Activated CD4-positive, alpha-beta T cell treated with anti-CD3 and anti-CD28 coated beads, Interleukin-2, amount 10 ng/mL, durations not matched to agents 24 days and 14 days (primary cell): ENCODE measurements at places on chromosomes 1 and 21. TPM values are rescaled to one million over a fixed set of nuclear protein-coding genes. Genes with fewer than 3 reads are reported as not detected.

The LPAR3 gene
- 0.19 and 0.21 TPM in 2 replicates for total RNA-seq

The VHLL gene
- 0.54 and 1.0 TPM in 2 replicates for total RNA-seq

The ATP6V1G3 gene
- total RNA-seq = not detected in 2 replicates

The CCDC27 gene
- total RNA-seq = not detected in 2 replicates

The FCRL6 gene
- not detected in 2 replicates for total RNA-seq

The LCK gene
- 240 and 248 TPM in 2 replicates for total RNA-seq

The DNAJC28 gene
- 0.09 and 0.12 TPM in 2 replicates for total RNA-seq

The SAMD11 gene
- not detected in 2 replicates for total RNA-seq

The ANGPTL3 gene
- not detected in 2 replicates for total RNA-seq

The ZNF695 gene
- total RNA-seq = 0.65 and 0.95 TPM in 2 replicates

The GNG4 gene
- total RNA-seq = 76.2 and 77.2 TPM in 2 replicates

The CELA2A gene
- not detected in 2 replicates for total RNA-seq

The SYF2 gene
- 36.9 and 40.7 TPM in 2 replicates for total RNA-seq

The GPR52 gene
- total RNA-seq = 2.5 and 3.0 TPM in 2 replicates

The HES3 gene
- not detected in 2 replicates for total RNA-seq

The CGN gene
- total RNA-seq = 0.07 and 0.28 TPM in 2 replicates

The FGR gene
- 0.19 and 0.21 TPM in 2 replicates for total RNA-seq

The SV2A gene
- total RNA-seq = 18.0 and 18.9 TPM in 2 replicates

The NMNAT2 gene
- total RNA-seq = not detected in 2 replicates

The GUK1 gene
- 211 and 222 TPM in 2 replicates for total RNA-seq

The GBP4 gene
- total RNA-seq = 29.5 and 33.5 TPM in 2 replicates

The BATF3 gene
- 100.0 and 100 TPM in 2 replicates for total RNA-seq

The DNMT3L gene
- total RNA-seq = not detected in 2 replicates

The LAPTM5 gene
- 178 and 179 TPM in 2 replicates for total RNA-seq

The TTC22 gene
- 1.6 TPM in 2 replicates for total RNA-seq

The PLEKHN1 gene
- total RNA-seq = 1.8 and 2.8 TPM in 2 replicates

The SLC2A5 gene
- not detected in 2 replicates for total RNA-seq

The KIF14 gene
- total RNA-seq = 11.5 and 11.6 TPM in 2 replicates

The KANK4 gene
- total RNA-seq = not detected in 2 replicates

The CCDC17 gene
- 1.6 and 2.8 TPM in 2 replicates for total RNA-seq

The DCST2 gene
- 0.16 TPM in 1 of 2 replicates, not detected in the other for total RNA-seq

The MATN1 gene
- total RNA-seq = 0.50 and 0.54 TPM in 2 replicates

The UBXN10 gene
- 1.2 and 1.3 TPM in 2 replicates for total RNA-seq

The TESK2 gene
- total RNA-seq = 1.7 and 2.6 TPM in 2 replicates

The SYPL2 gene
- total RNA-seq = 0.07 TPM in 1 of 2 replicates, not detected in the other

The RABGGTB gene
- total RNA-seq = 235 and 237 TPM in 2 replicates

The TMCC2 gene
- total RNA-seq = 19.9 and 20.9 TPM in 2 replicates

The C1orf167 gene
- total RNA-seq = not detected in 2 replicates
